ENCODE measurements at places on chromosomes 7 and 10. TPM values are rescaled to one million over a fixed set of nuclear protein-coding genes. Genes with fewer than 3 reads are reported as not detected.
A peak's percentile ranks its signal among the peaks of the same experiment; 100 is the strongest.

GRCh38 chr10:48809261-48809660, 124.6 kb downstream of the WDFY4 start:
- DNase-seq: no peak
- no peak overlapping the region for H3K4me3 ChIP-seq
- H3K27me3 ChIP-seq: peaks cover 15% of the 10 kb centered on the region
- H3K4me1 ChIP-seq: peaks cover 19% of the 10 kb centered on the region
- H3K36me3 ChIP-seq: no peaks in the 10 kb centered on the region
- H3K27ac ChIP-seq: no peak overlapping the region

- H3K36me3 ChIP-seq: peaks cover 11% of the 10 kb centered on the region
- DNase-seq: no peak
- H3K27ac ChIP-seq: peak overlapping the region; percentile 85
Measured at GRCh38 chr7:39622609-39623008, 763 bp upstream of the RALA start.

DNA sequence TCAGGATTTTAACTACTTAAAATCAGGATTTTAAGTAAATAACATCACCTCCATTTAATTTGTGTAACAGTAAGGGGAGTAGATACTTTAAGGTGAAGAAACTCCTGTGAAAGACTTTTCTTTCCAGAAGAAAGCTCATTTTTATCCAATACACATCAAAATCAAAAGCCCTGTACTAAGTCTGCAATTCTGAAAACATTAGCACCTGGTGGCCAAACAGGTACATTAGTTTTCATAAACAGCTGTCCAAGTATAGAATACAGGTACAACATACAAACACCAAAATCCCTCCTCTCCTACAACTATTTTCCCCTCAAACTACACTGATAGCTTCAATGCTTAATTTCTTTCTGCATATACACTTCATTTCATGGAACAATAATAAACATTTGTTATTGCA, 22.9 kb downstream of the FAM3C start:
- H3K27me3 ChIP-seq: no peaks in the 10 kb centered on the region
- no peak overlapping the region for H3K4me3 ChIP-seq

GRCh38 chr10:3766046-3766756, 18.8 kb downstream of the KLF6 start:
- no peak for DNase-seq
- peaks cover 7% of the 10 kb centered on the region for H3K36me3 ChIP-seq
- H3K4me3 ChIP-seq: no peak overlapping the region
- peaks cover 72% of the 10 kb centered on the region for H3K4me1 ChIP-seq
- no peaks in the 10 kb centered on the region for H3K27me3 ChIP-seq
- peak overlapping the region; percentile 74 for H3K27ac ChIP-seq

DNA sequence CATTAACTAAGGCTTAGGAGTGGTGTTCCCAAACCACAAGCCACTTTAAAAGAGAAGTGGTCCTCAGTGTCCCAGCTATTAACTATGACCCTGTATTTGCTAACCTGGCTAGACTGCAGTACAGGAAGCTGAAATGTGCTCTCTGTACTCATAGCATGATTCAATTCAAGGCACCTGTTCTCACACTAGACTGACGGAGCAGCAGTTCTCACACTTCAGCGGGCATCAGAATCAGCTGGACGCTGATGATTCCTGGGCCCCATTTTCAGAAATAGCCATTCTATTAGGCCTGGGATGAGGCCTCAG, 24.5 kb upstream of the MSRB2 start:
- no peaks in the 10 kb centered on the region for H3K27me3 ChIP-seq
- H3K4me1 ChIP-seq: peaks cover 8% of the 10 kb centered on the region
- no peak for DNase-seq
- no peaks in the 10 kb centered on the region for H3K36me3 ChIP-seq
- H3K27ac ChIP-seq: no peak overlapping the region

The SPDYE9 gene
- total RNA-seq: not detected

GRCh38 chr10:83603708-83604107, 535.6 kb upstream of the GHITM start:
- H3K36me3 ChIP-seq: no peaks in the 10 kb centered on the region
- H3K27ac ChIP-seq: no peak overlapping the region
- DNase-seq: no peak
- no peaks in the 10 kb centered on the region for H3K27me3 ChIP-seq
- H3K4me3 ChIP-seq: no peak overlapping the region
